SW 1271 (cell line): ENCODE measurements at places on chromosomes 11 and 22.
A peak's percentile ranks its signal among the peaks of the same experiment; 100 is the strongest.

- DNase-seq: no peak
These were observed 406.9 kb downstream of the CTTN start for GRCh38 chr11:70805243-70805642.

GRCh38 chr11:45182902-45183301 is 36.5 kb downstream of the PRDM11 start:
- peak; percentile 6 for DNase-seq

DNA sequence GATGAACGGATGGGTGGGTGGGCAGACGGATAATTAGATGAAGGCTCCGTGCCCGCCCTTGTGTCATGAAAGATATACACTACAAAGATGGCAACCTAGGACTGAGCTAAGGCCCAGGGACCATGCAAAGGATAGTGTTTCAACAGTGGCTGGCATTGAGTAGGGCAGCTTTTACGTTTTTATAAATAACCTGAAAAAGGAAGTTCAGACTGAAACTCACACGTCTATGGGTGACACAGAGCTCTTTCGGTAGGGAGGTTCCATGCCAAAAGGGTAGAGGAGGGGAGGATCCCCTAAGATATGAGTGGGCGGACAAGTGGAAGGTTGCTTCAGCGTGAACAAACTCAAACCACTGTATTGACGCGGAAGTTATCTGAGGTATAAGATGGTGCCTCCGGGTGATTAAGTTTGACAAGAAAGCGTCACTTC is 90.5 kb downstream of the UBASH3B start:
- DNase-seq: no peak

DNA sequence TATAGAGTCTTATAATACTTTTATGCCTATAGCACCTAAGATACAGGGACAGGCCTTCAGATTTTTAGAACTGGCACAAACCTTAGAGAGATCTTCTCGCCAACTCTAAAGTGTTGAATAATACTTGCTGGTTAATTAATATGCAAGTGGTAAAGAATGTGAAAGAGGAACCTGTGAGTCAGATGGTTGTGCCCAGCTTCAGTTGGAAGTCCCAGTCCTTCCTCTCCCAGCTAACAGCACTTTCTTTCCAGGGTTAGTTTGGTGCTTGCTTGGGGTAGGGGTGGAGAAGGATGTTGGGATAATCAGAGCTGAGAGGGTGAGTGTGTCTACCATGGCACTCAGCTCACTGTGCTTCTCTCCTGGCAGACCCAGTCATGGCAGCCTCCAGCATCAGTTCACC is 4.9 kb upstream of the TMEM132A start:
- DNase-seq: no peak
